Gastroesophageal sphincter (tissue), 4 donors: ENCODE measurements at places on chromosomes 7 and 10. TPM values are rescaled to one million over a fixed set of nuclear protein-coding genes. Genes with fewer than 3 reads are reported as not detected.

GRCh38 chr7:106283501-106283830, 1.3 kb downstream of the NAMPT start:
- no peak for ATAC-seq

DNA sequence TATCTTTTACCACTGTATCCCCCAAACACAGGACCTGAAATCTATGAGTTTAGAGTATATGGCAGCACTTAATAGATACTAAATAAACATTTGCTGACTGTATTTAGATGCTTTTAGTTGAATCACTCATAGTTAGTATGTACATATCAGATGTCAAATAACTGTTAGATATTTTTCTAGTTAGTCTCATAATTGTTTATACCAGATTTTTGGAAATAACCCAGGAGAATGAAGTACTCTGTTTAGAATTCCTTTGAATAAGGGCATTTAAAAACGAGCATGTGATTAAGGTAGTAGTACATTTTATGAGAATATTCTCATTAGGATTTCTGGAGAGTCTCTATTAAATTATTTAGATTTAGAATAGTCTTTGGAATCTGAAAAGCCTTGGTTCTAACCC, 22.3 kb upstream of the ZEB1 start:
- no peak for ATAC-seq

GRCh38 chr7:39691821-39692220, 68.4 kb downstream of the RALA start:
- no peak for ATAC-seq

GRCh38 chr7:106022193-106022821, 59.2 kb downstream of the CDHR3 start:
- no peak for ATAC-seq

GRCh38 chr7:12623885-12624498, 53.5 kb downstream of the SCIN start:
- ATAC-seq, result no peak

DNA sequence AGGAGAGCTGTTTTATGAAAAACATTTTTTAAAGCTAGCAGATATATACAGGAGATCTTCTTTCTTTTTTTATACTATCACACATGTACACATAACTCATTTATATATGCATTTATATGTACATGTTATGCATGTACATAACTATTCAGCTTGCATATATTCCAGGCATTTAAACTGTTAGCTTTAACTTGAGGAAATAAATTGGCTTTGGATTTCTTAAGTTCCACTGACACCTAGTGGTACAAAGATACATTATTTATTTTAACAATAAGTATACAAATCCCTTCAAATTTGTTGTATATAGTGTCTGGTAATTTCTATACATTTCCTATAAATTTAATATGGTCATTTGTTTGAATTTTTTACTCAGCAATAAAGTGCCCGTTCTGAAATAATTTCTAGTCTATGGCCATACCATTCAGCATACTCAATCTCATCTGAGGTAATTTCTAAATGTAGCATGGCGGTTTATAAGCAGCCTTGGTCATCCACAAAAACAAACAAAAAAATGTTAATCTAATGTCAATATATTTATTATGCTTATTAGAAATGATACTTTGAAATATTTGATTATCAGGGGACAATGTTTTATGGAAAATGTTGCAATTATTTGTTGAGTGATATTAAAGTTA, 11.6 kb downstream of the ZDHHC6 start:
- no peak for ATAC-seq

DNA sequence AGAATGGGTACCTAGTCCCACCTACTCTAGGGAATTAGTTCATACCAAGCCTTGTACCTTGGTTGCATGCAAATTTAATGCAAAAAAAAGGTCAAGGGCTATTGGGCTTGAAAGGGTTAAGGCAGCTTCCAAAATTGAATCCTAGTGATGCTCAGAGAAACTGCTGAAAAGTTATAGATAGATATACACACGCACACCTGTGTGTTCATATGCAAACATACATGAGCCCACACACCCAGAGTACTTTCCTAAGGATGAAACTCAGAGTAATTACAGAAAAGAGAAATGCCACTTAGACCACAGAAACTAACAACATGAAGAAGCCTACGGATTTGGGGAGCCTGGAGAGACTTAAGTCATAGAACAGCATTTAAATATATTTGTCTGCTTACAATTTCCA, 1.5 kb downstream of the SLC25A13 start:
- ATAC-seq, result no peak

GRCh38 chr10:131824371-131825149, 76.2 kb upstream of the PPP2R2D start:
- no peak for ATAC-seq

GRCh38 chr10:102629661-102630614, 14.3 kb upstream of the TRIM8 start:
- no peak for ATAC-seq

- ATAC-seq, result no peak
Measured at GRCh38 chr10:20454331-20454730, 442.8 kb downstream of the NEBL start.

- peak; percentile 71 for ATAC-seq
Measured at GRCh38 chr7:732094-732541, 5.0 kb upstream of the PRKAR1B start.

- ATAC-seq, result no peak
Measured at GRCh38 chr7:30841025-30841735, 70.0 kb downstream of the MINDY4 start.

GRCh38 chr10:33052915-33053810, 95.1 kb upstream of the ITGB1 start:
- ATAC-seq, result no peak

DNA sequence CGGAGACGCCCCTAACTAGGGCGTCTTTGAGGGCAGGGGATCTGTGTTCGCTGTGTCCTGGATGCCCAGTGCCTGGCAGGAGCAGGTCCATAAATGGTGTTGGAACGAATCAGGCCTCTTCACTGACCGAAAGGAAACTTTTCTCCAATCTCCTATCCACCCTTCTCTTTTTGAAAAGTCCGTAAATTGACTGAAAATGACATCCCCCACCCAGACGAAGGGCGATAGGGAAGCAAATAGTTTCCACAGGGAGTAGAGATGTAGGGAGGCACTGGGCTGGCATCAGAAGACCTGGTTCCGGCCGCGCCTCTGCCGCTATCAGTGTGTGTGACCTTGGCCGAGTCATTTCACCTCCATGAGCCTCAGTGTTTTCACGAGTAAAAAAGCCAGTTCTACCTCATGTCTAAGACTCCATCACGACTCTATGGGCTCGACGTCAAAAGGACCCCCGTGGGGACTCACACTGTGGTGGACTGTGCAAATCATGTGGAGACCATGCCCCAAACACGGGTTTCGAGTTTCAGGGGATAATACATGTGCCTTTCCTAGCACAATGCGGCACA, 497 bp upstream of the RAB11FIP2 start:
- peak; percentile 44 for ATAC-seq

- no peak for ATAC-seq
Measured at GRCh38 chr10:8158193-8159071, 103.9 kb downstream of the GATA3 start.

DNA sequence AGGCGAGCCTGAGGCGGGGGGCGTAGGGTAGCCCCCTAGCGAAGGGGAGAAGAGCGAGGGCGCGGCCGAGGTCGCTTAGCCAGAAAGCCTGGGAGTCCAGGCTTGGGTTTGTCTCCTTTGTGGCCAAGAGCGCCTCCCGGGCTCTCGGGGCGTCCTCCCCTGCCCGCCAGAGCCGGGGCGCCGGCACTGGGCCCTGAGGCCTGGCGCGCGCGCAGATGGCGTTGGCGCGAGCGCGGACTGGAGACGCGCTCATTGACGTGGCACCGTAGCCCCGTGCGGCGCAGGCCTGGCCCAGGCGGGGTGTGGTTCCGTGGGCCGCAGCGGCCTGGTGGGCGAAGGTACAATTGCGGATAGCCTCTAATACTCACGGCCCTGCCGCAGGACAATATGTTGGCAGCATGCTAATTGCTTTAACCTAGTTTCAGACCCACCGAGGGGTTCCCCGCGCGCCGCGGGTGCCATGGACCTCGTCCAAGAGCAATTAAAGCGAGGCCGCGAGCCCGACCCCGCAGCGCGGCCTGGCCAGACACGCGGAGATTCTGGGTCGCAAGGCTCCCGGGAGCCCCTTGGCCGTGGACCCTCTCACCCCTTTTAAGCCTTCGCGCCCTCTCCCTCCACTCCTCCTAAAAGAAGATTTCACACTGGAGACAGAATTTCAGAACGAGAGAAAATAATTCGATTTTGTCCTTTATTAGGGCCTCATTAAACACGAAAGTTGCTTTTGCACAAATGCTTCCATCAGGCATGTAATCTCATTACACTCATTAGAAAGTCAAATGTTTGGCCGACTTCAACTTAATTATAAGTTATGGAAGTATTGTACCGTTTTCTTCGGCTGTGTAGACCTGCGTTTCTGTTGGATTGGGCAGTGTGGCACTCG, 3.1 kb downstream of the PTF1A start:
- ATAC-seq, result no peak

DNA sequence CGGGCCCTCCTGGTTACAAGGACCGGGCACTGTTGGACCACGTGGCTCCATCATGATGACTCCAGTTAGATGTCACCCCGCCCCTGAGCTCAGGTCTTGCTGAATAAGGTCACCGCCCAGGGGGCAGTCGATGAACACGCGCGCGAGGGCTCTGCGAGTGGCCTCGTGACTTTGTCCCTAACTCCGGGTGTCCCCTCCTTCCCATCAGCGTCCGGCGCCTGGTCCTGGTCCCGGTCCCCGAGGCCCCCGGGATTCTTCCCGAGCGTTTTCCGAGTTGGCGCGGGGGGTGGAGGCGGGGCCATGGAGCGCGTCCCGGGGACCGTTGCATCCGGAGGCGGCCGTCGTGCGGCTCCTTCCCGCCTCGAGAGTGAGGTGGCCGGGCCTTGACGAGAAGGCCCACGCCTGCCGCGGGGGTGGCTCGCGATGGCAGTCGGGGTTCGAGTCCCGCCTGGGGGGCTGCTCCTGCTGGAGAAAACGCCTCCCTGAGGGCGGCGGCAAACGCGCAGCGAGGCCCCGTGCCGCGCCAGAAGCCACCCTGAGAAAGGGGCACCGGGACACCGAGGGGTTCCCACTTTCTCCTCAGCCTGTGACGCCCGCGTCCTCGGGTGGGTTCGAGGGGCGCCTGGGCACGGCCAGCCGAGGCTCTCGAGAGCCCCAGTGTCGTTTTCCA, 569 bp upstream of the NPTX2 start:
- ATAC-seq, result no peak

GRCh38 chr7:7428806-7429205, 106.9 kb downstream of the COL28A1 start:
- no peak for ATAC-seq

GRCh38 chr7:120979765-120980499, 8.6 kb upstream of the CPED1 start:
- ATAC-seq, result no peak

CUBN gene
- total RNA-seq, result 2.1 TPM

C10orf143 gene
- total RNA-seq, result 4.4 TPM

CALHM1 gene
- total RNA-seq, result not detected

NKX1-2 gene
- 0.12 TPM for total RNA-seq

LIPA gene
- 25.8 TPM for total RNA-seq

ADAP1 gene
- total RNA-seq, result 75.2 TPM

FGL2 gene
- 756 TPM for total RNA-seq

COL26A1 gene
- not detected for total RNA-seq

ZNF92 gene
- total RNA-seq, result 4.6 TPM
